ENCODE measurements at places on chromosomes 2 and 18.

DNA sequence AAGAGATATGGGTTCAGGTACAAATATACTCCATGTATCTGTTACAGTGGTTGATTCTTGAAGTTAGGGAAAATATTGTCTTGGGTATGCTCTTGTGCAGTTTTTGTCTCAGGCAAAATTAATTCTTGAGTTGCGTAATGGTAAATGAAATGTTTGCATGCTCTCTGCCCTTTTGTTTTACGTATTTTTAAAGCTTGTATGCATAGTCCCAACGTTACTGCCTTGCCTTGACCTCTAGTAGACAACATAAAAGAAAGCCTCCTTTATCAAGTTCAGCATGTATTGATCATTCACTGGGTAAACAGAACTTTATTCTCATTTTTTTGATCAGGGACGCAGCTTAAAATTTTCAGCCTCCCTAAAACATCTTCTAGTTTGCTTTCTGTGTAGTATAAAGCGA is 283.1 kb downstream of the THSD7B start:
- no peak for DNase-seq

DNA sequence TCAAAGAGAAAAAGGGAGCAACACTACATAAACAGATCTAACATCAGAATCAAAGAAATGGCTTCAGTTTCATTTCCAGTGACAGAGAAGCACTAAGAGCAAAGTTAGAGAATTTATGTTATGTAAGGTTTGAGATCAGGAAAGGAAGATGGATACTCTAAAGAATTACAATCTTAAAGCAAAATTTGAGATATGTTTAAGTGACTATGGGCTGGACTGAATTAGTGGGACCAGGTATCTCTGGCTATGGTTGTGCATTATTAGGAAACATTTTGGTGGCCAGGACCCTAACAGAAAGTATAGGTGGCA is 208.2 kb downstream of the CCDC178 start:
- DNase-seq: no peak

DNA sequence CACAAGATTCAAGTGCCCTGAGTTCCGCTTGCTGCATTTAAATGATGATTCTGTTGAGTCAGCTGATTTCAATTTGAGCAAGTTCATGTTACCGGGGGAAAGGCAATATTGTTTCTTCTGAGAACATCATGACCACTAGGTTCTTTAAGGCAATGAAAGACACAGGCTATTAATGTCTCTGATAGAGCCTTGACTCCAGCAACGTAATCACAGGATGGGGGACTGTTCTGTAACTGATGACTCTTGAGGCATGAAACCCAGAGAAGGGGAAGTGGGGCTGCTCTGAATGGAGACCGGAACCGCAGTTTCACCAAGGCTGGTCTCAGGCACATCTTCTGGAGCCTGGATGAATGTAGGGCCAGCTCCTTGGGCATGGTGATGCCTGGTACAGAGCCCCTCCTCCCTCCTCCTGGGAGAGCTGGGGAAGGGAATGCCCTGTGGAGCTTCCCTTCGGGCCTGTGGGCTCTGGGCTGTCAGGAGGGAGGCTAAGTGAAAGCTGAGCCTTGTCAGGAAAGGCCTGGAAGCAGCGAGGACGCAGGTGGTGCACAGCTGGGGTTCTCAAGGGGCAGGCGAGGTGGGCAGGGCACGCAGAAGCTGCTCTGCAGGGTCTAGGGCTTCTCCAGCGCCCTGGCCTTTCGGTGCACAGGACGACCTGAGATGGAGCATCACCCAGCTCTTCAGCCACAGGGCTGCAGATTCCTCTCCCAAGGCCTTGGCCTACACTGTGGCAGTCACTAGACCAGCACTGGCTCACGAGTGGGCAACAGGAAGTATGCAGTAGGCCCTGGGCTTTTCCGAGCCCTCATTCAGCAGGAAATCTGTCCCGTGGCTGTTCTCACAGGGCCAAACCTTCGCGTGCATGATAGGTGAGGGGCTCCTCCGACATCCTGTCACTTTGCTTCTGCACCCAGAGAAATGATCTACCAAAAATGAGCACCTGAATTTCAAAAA is 36.6 kb upstream of the PRLH start:
- no peak for DNase-seq

DNA sequence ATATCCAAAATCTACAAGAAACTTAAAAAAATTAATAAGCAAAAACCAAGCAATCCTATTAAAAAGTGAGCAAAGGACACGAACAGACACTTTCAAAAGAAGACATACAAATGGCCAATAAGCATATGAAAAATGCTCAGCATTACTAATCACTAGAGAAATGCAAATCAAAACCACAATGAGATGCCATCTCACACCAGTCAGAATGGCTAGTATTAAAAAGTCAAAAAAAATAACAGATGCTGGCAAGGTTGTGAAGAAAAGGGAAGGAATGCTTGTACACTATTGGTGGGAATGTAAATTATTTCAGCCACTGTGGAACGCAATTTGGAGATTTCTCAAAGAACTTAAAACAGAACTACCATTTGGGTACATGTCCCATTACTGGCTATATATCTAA is 128.8 kb upstream of the SESTD1 start:
- DNase-seq: no peak

DNA sequence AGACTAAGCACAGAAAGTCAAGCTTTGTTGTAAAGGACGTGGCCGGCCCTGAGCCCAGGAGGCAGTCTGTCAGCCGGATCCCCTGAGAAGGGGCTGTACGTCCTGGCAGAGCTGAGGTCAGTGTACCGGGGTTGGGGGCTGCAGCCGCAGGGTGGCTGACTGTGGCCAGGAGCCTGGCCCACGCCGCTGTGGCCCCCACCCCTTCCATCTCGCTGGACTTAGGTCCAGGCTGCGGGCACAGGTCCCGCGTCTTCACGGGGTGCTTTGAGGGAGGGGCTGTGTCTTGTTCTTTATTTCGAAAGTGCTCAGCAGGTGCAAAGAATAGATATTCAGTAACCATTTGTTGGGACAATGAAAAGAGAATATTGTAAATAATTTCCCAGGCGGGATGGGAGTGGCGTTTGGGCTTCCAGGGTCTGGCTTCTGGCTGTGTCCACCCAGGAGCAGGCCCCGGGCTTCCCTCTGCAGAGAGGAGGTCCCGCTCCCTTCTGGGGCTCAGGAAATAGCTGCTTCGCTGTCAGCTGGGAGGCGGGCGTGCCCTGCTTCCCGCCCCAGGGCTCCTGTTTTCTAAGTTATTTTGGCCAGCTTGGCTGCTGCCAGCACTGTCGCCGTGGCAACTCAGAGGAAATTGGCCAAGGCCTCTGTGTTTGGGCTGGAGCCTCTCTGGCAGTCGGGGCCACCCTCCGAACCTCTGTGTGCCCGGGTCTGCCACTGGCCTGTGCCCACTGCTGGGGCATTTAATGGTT is 7.4 kb downstream of the NFATC1 start:
- no peak for DNase-seq
